ENCODE measurements at places on chromosomes 4 and X.

GRCh38 chr4:146590801-146591200 is 47.9 kb upstream of the POU4F2 start:
- DNase-seq = no peak

GRCh38 chr4:16085822-16086221 is 2.0 kb upstream of the PROM1 start:
- no peak for DNase-seq

- DNase-seq = no peak
Observed at GRCh38 chr4:5927747-5928146, 34.9 kb upstream of the CRMP1 start.

DNA sequence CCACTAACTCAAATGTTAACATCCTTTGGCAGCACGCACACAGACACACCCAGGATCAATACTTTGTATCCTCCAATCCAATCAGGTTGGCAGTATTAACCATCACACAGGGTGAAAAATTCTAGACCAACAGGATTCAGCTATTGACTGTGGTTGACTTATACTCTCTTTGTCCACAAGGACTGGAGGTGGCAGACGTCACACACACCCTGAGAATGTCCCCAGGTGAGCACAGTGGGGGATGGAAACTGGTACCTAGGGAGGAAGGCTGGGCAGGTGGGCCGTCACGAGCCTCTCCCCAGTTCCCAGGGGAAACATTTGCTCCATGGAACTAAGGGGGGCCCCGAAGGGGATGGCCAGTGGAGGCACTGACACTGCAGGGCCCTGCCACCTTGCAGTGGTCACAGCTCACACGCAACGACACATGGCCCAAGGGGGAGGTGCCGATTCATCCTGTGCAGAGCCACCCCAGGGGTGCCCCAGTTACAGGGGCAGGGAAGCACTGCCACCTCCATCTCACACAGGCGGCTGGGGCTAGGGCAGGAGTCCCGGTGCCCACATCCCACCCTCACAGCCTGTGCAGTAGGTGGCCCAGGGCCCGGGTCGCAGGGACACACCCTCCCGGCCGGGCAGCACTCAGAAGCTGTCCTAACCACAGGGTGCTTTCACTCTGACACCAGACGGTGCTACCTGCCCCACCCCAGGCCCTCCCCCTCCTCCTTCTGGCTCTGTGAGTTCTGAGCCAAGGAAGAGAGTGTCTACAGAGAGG is 17.4 kb downstream of the ZFYVE28 start:
- no peak for DNase-seq

GRCh38 chrX:143536176-143536575 is 18.9 kb upstream of the SPANXN3 start:
- DNase-seq = no peak

- DNase-seq = no peak
Observed at GRCh38 chr4:76782837-76783236, 115.1 kb downstream of the SOWAHB start.

DNA sequence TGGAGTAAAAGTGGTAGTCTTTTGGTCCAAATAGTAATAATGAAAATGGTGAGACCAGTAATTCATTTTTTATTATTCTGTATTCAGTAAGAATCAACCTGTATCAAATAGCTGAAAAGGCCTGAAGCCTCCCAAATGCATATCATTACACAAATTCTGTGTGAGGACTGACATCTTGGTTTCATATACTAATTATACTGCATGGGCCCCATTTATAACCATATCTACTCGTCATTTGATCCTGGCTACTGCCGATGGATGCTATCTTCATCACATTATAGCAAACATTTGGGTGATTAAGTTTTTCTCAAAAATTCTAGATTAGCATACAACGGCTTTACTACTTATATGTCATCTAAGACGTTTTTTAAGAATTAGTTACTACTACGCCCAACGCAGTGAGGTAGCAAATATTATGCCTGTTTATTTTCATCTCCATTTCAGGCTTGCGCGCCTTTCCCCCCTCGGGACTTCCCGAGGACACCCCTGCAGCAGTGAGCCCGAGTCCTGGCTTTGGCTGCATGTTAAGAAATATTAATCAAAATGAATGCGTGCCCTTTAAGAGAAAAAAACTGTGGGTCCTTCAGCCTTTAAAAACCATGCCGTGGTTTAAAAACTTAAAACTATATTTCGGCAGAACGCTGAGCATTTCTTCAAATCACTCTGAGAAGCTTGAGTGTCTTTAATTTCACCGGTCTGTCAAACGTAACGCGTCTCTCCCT is 814 bp upstream of the MMAA start:
- peak; percentile 8 for DNase-seq

DNA sequence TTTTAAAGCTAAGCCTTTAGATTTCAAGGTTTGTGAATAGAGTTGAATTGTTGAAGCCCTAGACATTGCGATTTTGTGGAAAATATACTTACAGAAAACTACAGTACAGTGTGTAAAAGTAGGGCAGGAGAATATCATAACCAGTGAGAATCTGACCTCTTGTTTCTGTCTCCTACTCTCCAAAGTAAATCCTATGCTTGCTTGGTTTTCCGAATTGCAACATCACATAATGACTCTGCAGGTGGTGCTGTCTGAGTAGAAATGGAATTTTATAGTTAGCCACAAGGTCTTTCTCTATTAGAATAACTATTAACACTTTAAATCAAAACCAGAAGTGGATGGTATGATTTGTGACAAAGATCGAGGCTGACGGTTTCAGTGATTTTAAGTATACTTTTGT is 505.6 kb downstream of the RAPGEF2 start:
- DNase-seq = no peak

DNA sequence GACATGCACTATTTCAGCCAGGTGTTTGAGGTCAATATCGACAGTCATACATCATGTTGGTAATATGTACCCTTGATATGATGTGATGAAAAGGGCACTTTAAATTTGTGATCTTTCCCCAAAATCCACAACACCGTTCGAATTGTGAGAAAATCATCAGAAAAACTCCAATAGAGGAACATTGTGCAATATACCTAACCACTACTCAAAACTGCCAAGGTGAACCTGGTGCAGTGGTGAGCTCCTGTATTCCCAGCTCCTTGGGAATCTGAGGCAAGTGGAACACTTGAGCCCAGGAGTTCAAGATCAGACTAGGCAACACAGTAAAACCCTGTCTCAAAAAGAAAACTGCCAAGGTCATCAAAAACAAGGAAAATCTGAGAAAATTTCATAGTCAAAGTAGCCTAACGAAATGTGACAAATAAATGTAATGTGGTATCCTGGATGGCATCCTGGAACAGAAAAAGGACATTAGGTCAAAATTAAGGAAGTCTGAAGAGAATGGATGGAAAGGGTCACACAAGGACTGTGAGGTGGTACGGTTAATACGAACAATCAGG is 55.6 kb upstream of the LSM6 start:
- no peak for DNase-seq

- no peak for DNase-seq
Observed at GRCh38 chr4:122960611-122961000, 38.2 kb upstream of the NUDT6 start.

- DNase-seq = no peak
Observed at GRCh38 chrX:42375086-42375485, 402.9 kb downstream of the PPP1R2C start.

DNA sequence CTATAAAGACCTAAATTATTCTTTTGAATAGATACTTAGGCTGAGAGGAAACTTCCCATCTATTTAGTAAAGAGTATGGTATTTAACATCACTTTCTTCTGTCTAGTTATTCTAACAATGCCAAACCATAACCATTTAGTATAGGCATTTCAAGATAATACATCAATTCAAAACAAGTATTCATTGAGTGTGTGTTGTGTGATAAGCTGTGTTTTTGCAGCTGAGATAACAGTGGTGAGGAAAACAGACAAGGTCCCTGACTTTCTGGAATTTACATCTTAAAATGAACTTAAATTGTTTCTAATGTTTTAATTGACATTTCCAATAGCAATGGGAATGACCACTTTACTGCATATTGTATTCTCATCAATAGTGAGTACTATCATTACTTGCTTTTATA is 22.4 kb upstream of the TSPAN5 start:
- DNase-seq = no peak

DNA sequence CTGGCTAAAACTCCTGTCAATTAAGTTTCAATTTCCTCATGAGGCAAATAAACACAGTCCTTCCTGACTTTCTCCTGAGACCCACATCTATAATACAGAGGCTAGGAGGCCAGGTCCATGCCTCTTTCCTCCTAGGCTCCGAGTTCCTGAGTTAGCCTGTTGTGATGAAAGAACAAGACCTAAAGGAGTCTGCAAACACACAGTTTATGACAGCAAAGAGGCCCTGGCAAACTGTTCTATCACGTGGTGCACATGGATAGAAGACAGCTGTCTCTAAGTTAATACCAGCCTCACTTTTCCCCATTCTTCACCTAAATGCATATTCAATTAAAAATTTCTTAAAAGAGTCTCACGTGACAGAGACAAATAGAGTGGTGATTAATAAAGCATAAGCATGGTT is 145.2 kb downstream of the TET2 start:
- DNase-seq = peak; percentile 8

GRCh38 chrX:109398833-109399232 is 83.1 kb downstream of the GUCY2F start:
- no peak for DNase-seq

DNA sequence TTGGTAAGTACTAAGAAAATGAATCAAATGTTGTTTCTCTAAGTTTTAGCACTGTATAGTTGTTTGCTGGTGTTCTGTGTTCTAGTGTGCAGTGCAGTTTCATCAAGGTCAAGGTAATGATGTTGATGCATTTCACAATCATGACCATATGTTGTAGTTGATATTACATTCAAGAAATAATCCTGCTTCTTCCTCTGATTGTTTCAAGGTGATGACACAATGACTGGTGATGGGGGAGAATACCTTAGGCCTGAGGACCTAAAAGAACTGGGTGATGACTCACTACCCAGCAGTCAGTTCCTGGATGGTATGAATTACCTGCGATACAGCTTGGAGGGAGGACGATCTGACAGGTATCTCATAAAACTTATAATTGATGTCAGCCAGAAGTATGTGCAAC is 261.6 kb downstream of the ANK2 start:
- DNase-seq = no peak

- DNase-seq = no peak
Observed at GRCh38 chr4:144820011-144820727, 174.2 kb downstream of the HHIP start.

DNA sequence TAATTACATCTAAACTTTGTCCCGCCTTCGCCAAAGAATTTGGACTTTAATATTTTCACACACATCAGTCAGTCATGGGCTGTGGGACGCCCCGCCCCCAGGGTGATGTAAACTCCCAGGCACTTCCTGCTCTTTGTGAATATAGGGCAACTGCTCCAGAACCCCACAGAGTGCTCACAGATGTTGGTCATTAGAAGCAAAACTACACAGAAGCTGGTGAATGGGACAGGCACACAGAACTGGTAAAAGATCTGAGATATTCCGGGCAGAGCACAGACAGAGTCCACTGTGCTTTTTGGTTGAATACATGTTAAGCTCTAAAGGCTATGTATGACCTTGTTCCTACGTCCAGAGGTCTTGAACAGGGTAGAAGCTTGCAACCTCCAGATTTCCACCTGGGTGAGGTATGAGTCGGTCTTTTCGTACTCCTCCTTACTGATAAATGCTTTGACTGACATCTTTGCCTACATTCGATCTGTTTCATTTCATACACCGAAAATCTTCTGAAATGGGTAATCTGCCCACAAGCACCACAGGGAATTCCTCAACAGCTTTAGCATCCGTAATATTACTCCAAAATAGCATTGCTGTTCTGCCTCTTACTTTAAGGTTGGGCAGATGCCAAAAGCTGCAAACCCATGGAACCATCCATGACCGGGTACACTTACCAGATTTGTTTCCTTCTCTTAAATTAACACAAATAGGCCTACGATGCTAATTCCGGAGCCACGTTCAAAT is 144.6 kb downstream of the AMELX start:
- no peak for DNase-seq

- no peak for DNase-seq
Observed at GRCh38 chr4:7700665-7701064, 239.0 kb downstream of the AFAP1 start.

GRCh38 chr4:82371497-82371896 is 2.3 kb downstream of the HNRNPD start:
- no peak for DNase-seq

DNA sequence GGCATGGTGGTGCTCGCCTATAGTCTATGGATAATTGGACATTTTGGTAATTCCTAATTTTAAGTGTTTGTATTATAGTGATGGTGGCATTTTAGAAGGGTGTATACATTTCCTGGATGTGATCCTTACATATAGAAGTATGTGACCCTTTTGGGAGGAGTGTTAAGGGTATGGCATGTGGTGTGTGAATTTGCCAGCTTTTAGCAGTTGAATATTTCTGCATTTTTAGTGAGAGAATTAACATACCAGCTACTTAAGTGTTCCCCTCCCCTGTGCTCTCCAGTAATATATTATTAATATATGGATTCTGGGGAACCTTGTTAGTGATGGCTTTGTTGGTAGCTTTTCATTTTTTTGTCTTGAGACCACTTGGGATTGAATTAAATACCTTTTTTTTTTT is 55.3 kb downstream of the STAG2 start:
- no peak for DNase-seq

- DNase-seq = no peak
Observed at GRCh38 chrX:5718651-5719050, 510.0 kb downstream of the NLGN4X start.

DNA sequence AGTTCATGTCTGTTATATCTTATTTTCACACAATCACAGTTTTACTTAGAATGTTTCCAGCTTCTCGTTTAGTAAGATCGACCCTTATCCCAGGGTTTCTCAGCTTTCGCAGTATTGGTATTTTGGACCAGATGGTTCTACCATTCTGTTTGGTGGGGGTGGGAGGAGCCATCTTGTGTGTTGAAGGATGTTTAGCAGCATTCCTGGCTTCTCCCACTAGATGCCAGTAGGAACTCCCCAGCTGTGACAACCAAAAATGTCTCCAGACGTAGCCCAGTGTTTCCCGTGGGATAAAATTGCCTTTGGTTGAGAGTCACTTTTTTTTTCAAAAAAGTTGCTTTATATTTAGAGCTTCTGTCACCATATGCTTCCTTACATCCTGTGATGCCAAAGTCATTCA is 90.9 kb upstream of the TLR2 start:
- DNase-seq = no peak

DNA sequence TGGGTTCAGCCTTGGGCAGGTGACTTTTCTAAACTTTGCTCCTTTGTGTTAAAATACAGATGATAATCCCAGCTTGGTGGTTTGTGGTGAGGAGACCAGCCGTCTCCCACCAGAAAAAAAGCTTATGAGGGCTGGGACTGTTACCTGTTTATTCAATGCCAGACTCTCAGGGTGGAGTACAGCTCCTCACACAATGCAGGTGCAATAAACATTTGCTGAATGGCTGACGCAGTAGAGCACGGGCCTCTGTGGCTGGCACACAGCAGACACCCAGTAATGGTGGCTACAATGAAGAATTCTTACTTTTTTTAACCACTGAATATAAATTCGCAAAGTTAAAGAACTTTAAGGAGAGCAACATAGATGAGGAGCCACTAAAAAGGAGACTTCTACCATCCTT is 30.2 kb downstream of the BEND4 start:
- peak; percentile 10 for DNase-seq

GRCh38 chrX:104564921-104565703 is 887 bp upstream of the IL1RAPL2 start:
- DNase-seq = no peak
